SJSA1 (cell line): ENCODE measurements at places on chromosomes 5 and 9. TPM values are rescaled to one million over a fixed set of nuclear protein-coding genes. Genes with fewer than 3 reads are reported as not detected.
A peak's percentile ranks its signal among the peaks of the same experiment; 100 is the strongest.

Gene KIAA1958
- total RNA-seq, result 0.09 and 1.1 TPM in 2 replicates

GRCh38 chr9:126471084-126471624 is 142.6 kb upstream of the LMX1B start:
- DNase-seq, result no peak

- DNase-seq, result no peak
Measured at GRCh38 chr5:131375351-131375750, 111.5 kb downstream of the CDC42SE2 start.

- DNase-seq, result peak; percentile 36
Measured at GRCh38 chr5:33588654-33589372, 148.0 kb downstream of the TARS1 start.

- no peak for DNase-seq
Measured at GRCh38 chr5:119385536-119386128, 29.8 kb downstream of the TNFAIP8 start.

- DNase-seq, result no peak
Measured at GRCh38 chr5:39191216-39191615, 28.1 kb downstream of the FYB1 start.

- DNase-seq, result no peak
Measured at GRCh38 chr9:76637416-76637815, 126.8 kb upstream of the PCA3 start.

DNA sequence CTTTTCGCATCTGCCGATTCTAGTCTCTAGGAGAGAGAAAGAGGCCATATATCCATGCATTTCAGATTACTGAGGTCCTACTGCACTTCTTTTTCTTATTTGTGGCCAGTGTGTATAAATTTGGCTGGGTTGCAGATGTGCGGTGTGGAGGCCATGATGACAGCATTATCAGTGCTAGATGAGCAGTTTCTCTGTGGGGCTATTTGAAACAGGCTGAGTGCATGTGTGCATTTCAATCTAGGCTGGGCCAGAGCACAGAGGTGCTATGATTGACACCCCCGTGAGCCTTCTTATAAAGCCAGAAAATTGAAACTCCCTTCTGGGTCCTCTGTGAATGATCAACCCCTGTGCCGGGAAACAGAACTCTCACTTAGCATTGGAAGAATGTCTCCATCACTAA is 70.0 kb downstream of the TMEM252 start:
- DNase-seq, result no peak

DNA sequence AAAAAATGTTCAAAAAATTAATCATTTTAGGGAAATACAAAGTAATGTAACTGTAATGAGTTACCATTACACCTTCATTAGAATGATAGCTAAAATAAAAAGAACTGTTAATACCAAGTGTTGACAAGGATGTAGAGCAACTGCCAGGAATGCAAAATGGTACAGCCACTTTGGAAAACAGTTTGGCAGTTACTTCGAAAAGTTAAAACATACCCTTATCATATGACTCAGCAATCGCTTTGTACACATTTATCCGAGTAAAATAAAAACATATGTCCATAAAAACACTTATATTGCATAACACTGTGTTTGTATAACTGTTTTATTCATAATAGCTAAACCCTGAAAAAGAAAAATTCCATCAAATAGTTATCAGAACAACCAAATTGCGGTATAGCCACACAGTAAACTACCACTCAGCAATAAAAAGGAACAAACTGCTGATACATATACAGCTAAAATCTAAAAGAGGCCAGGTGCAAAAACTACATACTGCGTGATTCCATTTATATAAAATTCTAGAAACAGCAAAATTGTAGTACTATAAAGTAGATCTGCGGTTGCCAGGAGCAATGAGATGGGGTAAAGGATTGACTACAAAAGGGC is 61.7 kb downstream of the RFX3 start:
- no peak for DNase-seq

- no peak for DNase-seq
Measured at GRCh38 chr5:2908086-2908485, 156.6 kb upstream of the IRX2 start.
